NCI-H1694 (cell line): ENCODE measurements at places on chromosomes 1 and 21.

DNA sequence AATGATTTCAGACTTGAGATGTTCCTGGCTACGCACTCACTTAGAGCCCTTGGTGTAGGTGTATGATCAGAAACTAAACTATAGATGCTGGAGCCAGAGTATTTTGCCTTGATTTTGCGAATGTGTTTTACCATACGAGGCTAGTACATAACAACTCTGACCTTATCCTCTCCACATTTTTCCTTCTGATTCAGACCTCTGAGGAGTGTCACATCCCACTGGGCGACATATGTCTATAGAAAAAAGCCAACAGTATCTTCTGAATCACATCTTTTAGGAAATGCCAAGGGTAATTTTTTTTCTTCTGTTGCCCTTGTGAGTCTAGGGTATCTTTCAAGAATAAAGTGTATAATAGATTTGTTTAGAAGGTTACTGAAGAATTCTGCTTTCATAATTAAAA lies 49.6 kb downstream of the AK4 start:
- no peak for DNase-seq

GRCh38 chr1:91872000-91872399 lies 14.0 kb downstream of the TGFBR3 start:
- no peak for DNase-seq

DNA sequence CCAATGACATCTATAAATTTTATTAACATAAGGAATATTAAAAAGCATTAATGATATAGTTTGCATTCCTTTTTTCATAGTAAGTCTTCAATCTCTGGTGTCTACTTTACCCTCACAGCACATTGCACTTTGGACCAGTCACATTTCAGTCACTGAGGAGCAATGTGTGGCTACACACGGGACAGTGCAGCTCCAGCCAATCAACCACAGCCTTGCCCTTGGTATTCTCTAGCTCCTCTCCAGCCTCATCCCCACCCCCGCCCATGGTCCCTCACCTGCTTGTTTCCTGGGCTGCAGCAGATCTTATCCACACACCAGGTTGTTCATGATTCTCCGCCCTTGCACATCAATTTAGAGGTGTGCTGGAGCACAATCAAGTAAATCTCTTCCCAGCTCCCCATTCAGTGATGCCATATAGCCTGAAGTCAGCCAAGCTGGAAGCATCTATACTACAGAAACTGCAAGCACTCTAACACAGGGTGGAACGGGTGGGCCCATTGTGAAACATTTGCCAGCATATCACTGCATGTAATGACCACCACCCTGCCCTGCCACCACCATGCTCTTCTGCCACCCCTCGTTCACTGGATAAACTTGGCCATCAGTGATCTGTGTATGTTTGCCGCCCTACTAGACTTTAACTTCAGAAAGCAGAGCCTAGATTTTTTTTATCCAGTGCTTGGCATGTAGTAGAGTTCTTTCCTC lies 93.0 kb upstream of the SLC44A3 start:
- no peak for DNase-seq

DNA sequence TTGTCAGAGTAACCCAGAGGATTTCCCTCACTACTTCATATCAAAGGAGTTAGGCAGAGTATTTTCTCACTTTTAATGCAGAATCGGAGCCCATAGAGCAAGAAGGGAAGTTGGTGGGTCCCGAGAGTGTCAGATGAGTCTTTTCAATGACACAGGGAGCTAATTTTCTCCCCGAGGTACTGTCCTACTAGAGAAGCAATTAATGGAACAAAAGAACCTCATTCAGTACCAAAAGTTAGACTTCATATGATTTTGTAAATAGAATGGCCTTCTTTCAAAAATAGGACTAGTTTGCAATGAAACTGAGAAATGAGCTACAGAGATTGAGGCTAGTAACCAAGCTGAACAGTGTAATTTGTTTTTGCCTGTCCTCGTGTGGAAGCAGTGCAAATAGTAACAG lies 3.9 kb downstream of the NCAM2 start:
- DNase-seq: no peak

GRCh38 chr1:167116174-167116573 lies 22.3 kb downstream of the STYXL2 start:
- no peak for DNase-seq

DNA sequence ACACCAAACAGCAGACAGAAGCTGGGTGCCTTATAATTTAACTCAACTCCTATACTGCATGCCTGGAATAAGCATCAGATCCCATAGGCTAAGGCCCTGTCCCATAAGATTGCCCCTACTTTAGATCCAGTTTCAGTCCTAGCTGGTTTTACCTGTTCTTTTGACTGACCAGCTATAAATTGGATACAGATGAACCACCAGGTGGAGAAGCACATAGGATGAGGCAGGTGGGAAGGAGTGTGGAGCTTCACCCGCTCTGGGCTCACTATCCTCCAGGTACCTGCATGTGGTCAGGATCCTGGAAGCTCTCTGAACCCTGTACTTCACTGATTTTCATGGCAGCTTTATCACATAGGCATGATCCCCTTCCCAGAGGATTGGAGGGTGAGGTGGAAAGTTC lies 51.3 kb downstream of the MAST2 start:
- no peak for DNase-seq

GRCh38 chr1:186474208-186474607 lies 13.3 kb upstream of the PDC start:
- DNase-seq: no peak

GRCh38 chr21:23401278-23401677 lies 2206.0 kb downstream of the MRPL39 start:
- peak; percentile 2 for DNase-seq

- no peak for DNase-seq
Observed at GRCh38 chr1:156905651-156906050, 12.1 kb downstream of the PEAR1 start.

DNA sequence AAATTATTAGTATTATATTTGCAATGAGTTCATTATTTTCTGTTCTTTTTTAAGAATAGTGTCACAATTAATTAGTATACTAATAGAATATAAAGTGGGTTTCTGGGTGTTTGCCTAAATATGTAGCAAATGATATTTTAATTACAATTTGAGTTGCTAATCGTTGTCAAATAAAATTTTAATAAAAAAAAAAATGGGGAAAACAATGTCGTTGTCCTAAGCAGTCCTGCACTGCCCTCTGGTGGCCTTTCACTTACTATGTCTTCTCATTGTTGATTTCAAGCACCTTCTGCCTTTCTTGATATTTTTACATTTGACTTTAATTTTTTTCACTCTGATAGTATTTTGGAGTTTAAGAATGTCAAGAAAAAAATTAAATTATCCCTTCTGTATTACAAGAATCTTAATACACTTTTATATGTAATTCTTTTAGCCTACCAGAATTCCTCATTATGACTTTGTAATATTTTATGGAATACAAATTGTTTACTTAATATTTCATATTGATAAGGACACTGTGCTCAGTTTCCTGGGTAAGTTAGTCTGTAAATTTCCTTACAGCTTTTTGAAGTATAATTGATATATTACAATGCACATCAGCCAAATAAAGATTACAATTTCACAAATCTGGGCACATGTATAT lies 104.5 kb upstream of the FMN2 start:
- peak; percentile 53 for DNase-seq

DNA sequence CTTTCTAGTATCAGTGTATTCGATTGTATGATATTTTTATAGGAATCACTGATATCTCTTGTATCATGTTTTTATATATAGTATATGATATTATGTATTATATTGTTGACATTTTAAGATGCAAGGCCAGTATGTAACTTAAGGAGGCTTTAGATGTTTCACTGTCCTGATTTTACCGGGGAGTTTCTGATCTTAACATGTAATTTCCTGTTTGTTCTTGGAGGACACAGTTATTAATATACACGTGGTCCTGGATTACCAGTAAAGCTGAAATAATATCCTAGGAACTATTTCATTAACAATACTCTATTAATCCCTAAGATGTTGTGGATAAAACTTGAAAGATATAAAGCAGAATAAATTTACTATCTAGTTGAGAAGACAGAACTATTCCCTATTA lies 19.5 kb downstream of the SDCCAG8 start:
- no peak for DNase-seq

DNA sequence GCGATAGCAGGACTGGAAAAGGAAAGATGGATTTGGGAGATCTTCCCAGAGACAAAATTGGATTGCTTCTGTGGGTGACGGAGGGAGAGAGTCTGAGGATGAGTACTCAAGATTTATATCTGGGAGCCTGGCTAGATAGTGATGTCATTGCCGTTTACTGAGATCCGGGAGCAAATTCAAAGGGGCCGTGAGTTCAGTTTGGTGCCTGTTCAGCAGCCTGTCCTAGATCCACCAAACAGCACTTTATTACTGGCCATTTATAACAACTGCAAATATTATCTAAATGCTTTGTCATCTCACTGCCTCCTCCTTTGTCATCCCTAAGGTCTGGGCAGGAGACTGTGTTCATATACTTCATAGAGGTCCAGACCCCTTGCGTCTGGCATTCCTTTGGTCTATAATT lies 29.2 kb downstream of the MAPKAPK2 start:
- DNase-seq: no peak

DNA sequence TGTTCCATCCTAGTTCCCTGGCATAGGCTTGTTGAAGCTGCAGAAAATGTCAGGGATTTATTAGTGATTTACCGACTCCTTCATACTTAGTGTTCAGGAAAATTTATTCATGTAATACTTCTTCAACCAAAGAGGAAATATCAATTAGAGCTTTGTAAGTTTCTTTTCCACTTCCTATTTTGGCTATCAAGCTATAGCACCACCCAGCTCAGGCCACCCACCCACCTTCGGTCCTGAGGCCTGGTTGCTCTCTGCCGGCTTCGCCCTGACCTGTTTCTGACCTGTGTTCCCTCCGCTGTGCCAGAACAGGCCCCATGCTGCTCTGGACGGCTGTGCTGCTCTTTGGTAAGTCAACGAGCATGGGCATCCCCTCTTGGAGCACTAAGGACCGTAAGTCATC lies at the start of gene FCRL6:
Gene FCRL6, plus strand, starts transcription at position 250 of the 400 bp plus-strand sequence. Its CDS starts 65 bp downstream, at position 315.
- DNase-seq: no peak

GRCh38 chr1:31830511-31830910 lies 14.7 kb upstream of the SPOCD1 start:
- DNase-seq: no peak

GRCh38 chr1:210722410-210723081 lies 393.8 kb downstream of the HHAT start:
- DNase-seq: no peak

DNA sequence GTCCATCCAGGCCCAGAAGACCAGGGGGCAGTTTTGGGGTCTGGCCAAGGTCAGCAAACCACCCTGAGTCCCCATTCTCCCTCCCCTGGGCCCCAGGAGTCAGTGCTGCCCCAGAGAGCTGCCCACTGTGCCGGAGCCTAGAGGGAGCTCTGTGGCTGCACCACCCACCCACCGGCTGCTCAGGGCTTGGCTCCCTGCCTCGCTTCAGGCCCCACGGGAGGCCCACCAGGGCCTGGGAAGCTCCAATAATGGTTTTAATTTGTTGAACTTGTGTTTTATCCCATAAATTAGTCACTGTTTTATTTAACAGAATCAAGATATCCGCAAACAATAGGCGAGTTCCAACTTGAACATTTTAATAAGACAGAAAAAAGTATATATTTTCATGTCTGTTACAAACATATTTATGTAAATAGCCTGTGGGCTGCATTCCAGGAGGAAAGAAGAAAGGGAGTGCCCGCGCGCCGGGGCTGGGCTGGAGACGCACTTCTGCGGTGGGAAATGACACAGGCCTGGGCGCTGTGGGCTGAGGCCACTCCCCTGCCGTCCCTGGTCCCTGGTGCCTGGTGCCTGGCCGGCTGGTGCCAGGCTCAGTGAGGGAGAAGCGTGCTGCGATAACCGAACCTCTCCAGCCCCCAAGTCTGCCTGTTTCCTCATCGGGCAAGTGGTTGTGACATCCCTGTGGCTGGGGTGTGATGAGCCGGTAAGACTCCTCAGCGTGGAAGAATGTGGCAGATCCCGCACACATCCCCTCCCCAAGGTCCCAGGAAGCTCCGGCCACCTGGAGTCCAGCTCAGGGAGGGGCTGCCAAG lies 160.5 kb downstream of the PEX14 start:
- peak; percentile 71 for DNase-seq

DNA sequence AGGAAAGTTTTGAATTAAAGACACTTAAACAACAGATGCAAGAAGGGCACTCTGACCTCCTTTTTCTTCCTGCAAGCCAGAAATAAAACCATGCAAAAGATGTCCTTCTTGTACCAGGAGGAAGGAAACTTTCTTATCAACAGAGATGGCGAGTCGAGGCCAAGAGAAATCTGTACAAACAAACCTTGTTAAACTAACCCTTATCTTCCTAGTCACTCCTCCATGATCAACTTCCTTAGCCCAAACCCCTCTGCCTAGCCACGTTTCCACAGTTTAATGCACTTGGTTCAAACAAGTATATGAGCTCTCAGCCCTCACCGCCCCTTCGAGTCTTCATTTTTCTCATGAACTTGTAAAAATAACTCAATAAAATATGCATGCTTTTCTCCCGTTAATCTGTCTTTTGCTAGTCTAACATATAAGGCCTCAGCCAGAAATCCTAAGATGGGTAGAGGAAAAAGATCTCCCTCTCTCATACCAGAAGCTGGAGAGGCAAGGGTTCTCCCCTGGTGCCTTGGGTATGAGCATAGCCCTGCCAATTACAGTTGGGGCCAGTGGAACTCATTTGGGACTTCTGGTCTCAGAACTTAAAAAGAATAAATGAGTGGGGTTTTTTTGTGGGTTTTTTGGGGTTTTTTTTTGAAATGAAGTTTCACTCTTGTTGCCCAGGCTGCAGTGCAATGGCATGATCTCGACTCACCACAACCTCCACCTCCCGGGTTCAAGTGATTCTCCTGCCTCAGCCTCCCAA lies 141.7 kb upstream of the SOD1 start:
- DNase-seq: no peak

- no peak for DNase-seq
Observed at GRCh38 chr21:24255591-24255990, 1351.7 kb downstream of the MRPL39 start.

- no peak for DNase-seq
Observed at GRCh38 chr1:111587509-111588174, 31.9 kb upstream of the RAP1A start.

- DNase-seq: no peak
Observed at GRCh38 chr21:43323244-43324005, 103.5 kb downstream of the SIK1 start.

- no peak for DNase-seq
Observed at GRCh38 chr1:14616632-14617396, 18.3 kb downstream of the KAZN start.

GRCh38 chr1:43947061-43947873 lies 517 bp downstream of the IPO13 start:
- no peak for DNase-seq

DNA sequence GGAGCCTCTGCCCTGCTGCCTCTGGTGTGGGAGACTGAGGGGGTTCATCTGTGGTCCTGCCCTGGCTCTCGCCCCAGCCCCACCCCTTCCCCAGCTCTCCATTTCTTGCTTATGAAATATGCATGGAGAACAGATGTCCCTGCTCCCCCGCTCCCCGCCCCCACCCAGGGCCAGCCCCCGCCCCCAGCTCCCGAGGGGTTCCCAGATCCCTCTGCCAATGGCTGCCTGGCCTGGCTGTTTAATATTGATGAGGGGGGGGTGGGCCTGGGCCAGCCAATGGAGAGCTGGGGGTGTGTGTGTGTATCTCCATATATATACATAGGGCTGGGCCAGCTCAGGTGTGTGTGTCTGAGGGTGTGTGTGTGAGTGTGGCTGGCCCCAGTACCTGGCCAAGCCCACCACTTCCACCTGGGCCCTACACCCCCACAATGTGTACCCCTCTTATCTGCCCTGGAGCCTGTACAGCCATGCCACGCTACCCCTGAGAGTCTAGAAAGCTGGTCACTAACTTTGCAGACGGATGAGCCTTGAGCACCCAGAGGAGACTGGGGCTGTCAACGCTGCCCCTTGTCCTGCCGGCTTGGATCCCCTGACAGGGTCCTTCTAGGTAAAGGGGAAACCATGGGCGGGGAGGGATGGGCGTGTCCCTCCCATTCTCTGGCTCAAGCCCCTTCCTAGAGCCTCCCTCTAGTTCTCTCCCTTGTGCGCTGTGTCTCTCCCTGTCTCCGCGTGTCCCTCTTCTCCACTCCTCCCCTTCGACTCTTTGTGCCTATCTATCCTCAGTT lies at the start of gene NHLH1:
Gene NHLH1, plus strand, starts transcription at position 341 of the 785 bp plus-strand sequence. CDS start 3,661 bp downstream, outside the sequence.
- no peak for DNase-seq
